Esophagus muscularis mucosa (tissue), 4 donors: ENCODE measurements at places on chromosomes 1 and 21. TPM values are rescaled to one million over a fixed set of nuclear protein-coding genes. Genes with fewer than 3 reads are reported as not detected.

ADAMTS5 gene
- 34.5 TPM for total RNA-seq

SH2D2A gene
- total RNA-seq = 0.84 TPM

GRCh38 chr1:32798679-32799416 is 18.3 kb downstream of the YARS1 start:
- H3K4me1 ChIP-seq = no peaks in the 10 kb centered on the region
- no peak for DNase-seq
- no peaks in the 10 kb centered on the region for H3K27me3 ChIP-seq
- no peak overlapping the region for H3K4me3 ChIP-seq
- H3K36me3 ChIP-seq = peaks cover 82% of the 10 kb centered on the region

GRCh38 chr1:82979593-82980236 is 1019.2 kb downstream of the TTLL7 start:
- H3K4me1 ChIP-seq = no peaks in the 10 kb centered on the region
- no peaks in the 10 kb centered on the region for H3K36me3 ChIP-seq
- no peak overlapping the region for H3K27ac ChIP-seq

DNA sequence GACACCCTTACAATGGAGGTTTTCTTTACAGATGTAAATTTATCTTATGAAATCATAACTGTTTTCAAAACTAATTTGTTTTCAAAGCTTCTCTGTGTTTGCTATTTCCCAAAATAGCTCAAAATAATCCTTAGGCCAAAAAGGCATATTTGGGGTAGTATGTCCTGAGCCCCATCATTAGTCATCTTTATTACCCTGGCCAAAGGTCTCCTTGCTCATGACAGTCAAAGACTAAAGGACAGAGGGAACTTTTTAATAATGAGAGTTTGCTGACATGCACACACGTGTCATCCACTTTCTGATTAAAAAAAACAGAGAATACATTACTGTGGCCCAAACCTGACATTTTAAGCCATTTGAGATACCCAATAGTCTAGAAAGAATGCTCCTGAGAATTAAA is 221.9 kb upstream of the DUSP10 start:
- no peaks in the 10 kb centered on the region for H3K27me3 ChIP-seq
- H3K36me3 ChIP-seq = no peaks in the 10 kb centered on the region
- H3K4me3 ChIP-seq = no peak overlapping the region
- H3K27ac ChIP-seq = no peak overlapping the region
- DNase-seq = no peak

KCNT2 gene
- total RNA-seq = 16.6 TPM

DNA sequence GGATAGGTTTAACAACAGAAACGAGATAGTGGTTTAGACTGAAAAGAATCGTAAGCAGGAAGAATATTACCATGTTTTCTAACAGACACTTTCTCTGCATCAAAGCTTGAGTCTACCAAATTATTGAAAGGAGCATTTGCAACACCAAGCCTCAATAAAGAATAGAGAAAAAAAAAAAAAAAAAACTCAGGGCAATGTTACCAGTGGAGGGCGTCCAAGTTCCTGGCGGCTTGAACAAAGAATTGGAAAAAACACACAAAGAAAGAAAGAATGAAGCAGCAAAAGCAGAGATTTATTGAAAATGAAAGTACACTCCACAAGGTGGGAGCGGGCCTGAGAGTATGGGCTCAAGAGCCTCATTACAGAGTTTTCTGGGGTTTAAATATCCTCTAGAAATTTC is 686.5 kb upstream of the ADGRL2 start:
- no peaks in the 10 kb centered on the region for H3K36me3 ChIP-seq
- H3K4me3 ChIP-seq = no peak overlapping the region
- DNase-seq = no peak
- H3K27me3 ChIP-seq = no peaks in the 10 kb centered on the region

CD1D gene
- total RNA-seq = 1.3 TPM

DNA sequence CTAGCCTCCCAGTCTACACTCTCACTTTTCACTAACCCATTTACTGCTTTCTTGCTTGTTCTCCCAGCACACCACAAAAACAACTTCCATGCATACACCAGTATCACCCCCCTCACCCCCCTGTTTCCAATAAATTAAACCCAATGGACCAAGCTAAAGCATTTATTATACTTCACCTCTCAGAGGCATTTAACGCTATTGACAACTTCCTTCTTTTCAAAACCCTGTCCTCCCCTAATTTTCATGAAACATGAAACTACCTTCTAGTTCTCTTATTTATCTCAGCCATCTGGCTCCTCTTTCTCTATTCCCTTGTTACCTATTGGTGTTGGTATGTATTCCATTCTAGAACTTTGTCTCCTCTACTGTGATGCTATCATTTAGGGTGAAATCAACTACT is 32.3 kb downstream of the PTPRC start:
- H3K27me3 ChIP-seq = no peaks in the 10 kb centered on the region
- H3K4me3 ChIP-seq = no peak overlapping the region
- no peak overlapping the region for H3K27ac ChIP-seq
- no peaks in the 10 kb centered on the region for H3K36me3 ChIP-seq

ZNF124 gene
- total RNA-seq = 62.7 TPM

DNA sequence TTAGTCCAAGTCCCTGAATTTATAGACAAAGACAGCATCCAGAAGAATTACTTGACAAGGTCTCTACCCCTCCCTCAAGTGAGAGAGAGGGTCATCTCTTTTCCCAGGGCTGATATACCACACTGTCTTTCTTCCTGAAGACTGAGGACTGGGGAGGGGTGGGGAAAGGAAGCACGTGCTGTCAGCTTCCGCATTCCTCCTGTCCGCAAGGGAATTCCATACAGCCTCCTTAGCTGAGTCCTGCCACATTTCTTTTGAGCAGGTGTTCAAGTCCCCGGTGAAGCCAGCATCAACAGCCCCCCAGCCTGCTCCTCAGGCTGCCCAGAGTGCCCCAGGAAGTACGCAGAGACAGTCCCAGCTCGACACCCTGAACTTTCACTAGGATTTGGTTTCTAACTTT is 34.2 kb downstream of the PCAT6 start:
- H3K4me3 ChIP-seq = no peak overlapping the region
- H3K27ac ChIP-seq = no peak overlapping the region
- H3K27me3 ChIP-seq = peaks cover 6% of the 10 kb centered on the region
- no peaks in the 10 kb centered on the region for H3K4me1 ChIP-seq

- H3K27ac ChIP-seq = peak overlapping the region; percentile 82
- no peaks in the 10 kb centered on the region for H3K36me3 ChIP-seq
- H3K4me1 ChIP-seq = peaks cover 99% of the 10 kb centered on the region
Observed at GRCh38 chr1:109385417-109385816, 12.3 kb downstream of the SORT1 start.

LRRC3 gene
- 6.6 TPM for total RNA-seq

CDA gene
- total RNA-seq = 1.7 TPM

CAPN9 gene
- total RNA-seq = not detected

- no peaks in the 10 kb centered on the region for H3K27me3 ChIP-seq
- no peaks in the 10 kb centered on the region for H3K36me3 ChIP-seq
- no peak for DNase-seq
- no peak overlapping the region for H3K4me3 ChIP-seq
- no peaks in the 10 kb centered on the region for H3K4me1 ChIP-seq
Observed at GRCh38 chr1:226615876-226616275, 67.3 kb downstream of the STUM start.

OR2T29 gene
- not detected for total RNA-seq

TOMM20 gene
- total RNA-seq = 94.3 TPM

DNA sequence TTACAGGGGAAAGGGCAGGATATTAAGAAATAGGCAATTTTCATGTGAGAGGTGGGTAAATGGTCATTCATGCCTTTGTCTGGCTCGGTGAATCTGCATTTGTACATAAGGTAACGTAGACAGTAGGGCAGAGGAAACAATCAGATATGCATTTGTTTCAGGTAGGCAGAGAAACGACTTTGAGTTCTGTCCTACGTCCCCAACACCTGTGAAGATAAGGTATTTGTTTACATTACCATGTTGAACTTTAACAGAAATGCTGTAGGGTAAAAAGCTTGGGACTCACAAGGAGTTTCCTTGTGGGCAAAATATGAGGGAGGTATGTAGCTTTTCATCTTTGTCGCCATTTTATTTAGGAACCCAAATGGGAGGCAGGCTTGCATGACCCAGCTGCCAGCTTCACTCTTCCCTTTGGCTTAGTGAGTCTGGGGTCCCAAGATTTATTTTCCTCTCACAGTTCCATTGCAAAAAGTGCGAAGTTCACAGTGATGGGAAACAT is 31.4 kb downstream of the B3GALT5 start:
- no peaks in the 10 kb centered on the region for H3K27me3 ChIP-seq
- H3K27ac ChIP-seq = no peak overlapping the region
- no peaks in the 10 kb centered on the region for H3K36me3 ChIP-seq
- H3K4me3 ChIP-seq = no peak overlapping the region

GRCh38 chr1:37995751-37996345 is 6.0 kb upstream of the SF3A3 start:
- peaks cover 22% of the 10 kb centered on the region for H3K36me3 ChIP-seq
- DNase-seq = peak; percentile 93
- H3K4me1 ChIP-seq = peaks cover 62% of the 10 kb centered on the region
- no peaks in the 10 kb centered on the region for H3K27me3 ChIP-seq

ANGPTL3 gene
- not detected for total RNA-seq

PLA2G2F gene
- not detected for total RNA-seq

DNA sequence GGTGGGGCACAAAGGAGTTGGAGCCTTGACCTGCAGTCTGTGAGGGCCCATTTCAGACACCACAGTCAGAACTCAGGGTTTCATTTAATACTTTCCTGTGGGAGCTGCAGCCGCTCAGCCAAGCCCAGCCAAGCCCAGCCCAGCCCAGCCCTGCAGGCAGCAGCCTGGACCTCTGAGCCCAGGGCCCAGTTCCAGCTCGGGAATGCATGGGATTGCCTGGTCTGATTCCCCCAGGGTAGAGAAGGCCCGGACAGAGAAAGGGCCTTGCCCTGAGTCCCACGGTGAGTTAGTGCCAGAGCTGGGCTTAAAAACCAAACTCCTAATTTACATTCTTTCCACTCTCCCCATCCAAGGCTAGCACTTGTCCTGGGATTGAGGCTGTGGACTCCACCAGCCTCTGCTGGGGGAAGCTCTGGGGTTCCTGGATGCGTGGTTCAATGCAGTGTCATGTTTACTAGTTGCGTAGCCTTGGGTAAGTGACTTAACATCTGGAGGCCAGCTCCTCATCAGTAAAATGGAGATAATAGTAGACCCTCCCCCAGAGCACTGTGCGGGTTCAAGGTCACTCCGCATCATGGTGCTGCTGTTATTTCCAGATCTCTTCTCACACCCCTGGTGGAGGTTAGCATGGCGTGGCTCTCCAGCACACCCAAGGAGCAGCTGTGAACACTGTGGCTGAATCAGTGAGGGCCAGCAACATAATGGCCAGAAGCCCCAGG is 29.2 kb upstream of the PKP1 start:
- no peaks in the 10 kb centered on the region for H3K27me3 ChIP-seq
- H3K4me1 ChIP-seq = no peaks in the 10 kb centered on the region
- DNase-seq = peak; percentile 70
- H3K27ac ChIP-seq = no peak overlapping the region
- no peak overlapping the region for H3K4me3 ChIP-seq
- no peaks in the 10 kb centered on the region for H3K36me3 ChIP-seq

DNA sequence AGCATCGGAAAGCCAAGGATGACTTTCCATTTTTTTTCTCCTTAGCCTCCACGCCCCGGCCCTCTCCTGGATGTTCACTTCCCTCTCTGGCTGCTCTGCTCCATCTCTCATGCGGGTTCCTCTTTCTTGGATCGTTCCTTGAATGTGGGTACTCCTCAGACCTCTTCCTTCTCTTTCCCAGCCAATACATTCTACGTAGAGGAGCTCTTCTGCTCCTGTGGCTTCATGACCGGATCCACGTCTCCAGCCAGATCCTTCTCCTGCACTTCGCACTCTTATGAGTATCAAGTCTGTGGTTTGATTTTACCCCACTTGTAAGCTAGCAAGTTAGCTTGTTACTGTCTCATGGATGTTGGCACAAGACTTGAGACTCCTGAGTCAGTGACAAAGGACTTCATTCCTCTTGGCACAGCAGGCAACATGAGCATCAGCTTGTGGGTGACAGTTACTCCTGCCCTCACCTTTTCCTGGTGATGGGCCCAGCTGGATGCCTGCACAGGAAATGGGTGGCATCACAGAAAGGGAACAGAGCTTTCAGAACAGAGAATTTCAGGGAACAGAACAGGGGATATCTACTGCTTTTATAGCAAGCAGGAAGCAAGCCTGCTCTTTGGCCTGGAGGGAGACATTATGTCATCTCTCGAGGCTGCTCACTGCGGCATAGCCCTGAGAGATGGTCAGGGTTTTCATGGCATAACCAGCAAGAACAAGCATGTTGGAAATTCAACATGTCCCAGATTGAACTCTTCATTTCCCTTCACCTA is 100.1 kb upstream of the KIF26B start:
- no peaks in the 10 kb centered on the region for H3K36me3 ChIP-seq
- H3K4me1 ChIP-seq = no peaks in the 10 kb centered on the region
- no peak overlapping the region for H3K27ac ChIP-seq
- no peak overlapping the region for H3K4me3 ChIP-seq
- no peaks in the 10 kb centered on the region for H3K27me3 ChIP-seq
- DNase-seq = no peak

CFAP141 gene
- total RNA-seq = not detected

- no peak overlapping the region for H3K27ac ChIP-seq
- H3K4me3 ChIP-seq = no peak overlapping the region
- peaks cover 54% of the 10 kb centered on the region for H3K36me3 ChIP-seq
- H3K27me3 ChIP-seq = no peaks in the 10 kb centered on the region
Observed at GRCh38 chr1:235670157-235670776, 20.7 kb upstream of the GNG4 start.

- no peaks in the 10 kb centered on the region for H3K36me3 ChIP-seq
- H3K27me3 ChIP-seq = no peaks in the 10 kb centered on the region
- H3K4me1 ChIP-seq = no peaks in the 10 kb centered on the region
- no peak overlapping the region for H3K4me3 ChIP-seq
- DNase-seq = no peak
- H3K27ac ChIP-seq = no peak overlapping the region
Observed at GRCh38 chr1:82116105-82116504, 315.4 kb downstream of the ADGRL2 start.

GRCh38 chr21:29657240-29657989 is 282.4 kb downstream of the GRIK1 start:
- H3K27me3 ChIP-seq = no peaks in the 10 kb centered on the region
- DNase-seq = no peak
- H3K4me1 ChIP-seq = no peaks in the 10 kb centered on the region
- no peaks in the 10 kb centered on the region for H3K36me3 ChIP-seq

DNA sequence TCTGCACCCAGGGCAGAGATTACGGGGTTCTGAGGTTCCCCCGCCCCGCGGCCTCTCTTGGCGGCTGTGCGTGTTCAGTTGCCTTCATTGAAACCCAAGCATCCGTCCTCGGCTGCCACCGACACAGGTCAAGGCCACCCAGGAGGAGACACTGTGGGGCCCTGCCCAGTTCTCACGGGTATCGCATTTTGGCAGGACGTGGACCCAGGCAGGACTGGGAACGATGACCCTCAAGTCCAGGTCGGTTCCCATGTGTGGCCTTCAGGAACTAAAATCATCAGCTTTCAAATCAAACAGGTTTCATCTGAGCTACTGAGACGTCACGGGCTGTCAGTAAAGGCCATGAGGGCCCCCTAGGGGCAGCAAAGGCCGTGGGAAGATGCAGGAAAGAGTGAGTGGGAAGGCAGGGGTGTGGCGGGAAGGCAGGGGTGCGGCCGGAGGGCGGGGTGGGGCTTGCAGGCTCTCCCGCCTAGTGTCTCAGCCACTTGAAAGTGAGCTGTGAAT is 7.0 kb upstream of the C1orf174 start:
- peaks cover 21% of the 10 kb centered on the region for H3K27me3 ChIP-seq
- H3K4me3 ChIP-seq = no peak overlapping the region
- H3K4me1 ChIP-seq = peaks cover 3% of the 10 kb centered on the region
- H3K36me3 ChIP-seq = no peaks in the 10 kb centered on the region
- no peak overlapping the region for H3K27ac ChIP-seq
- no peak for DNase-seq

EFNA3 gene
- not detected for total RNA-seq

CCDC27 gene
- total RNA-seq = not detected

GRCh38 chr1:38242506-38242905 is 195.9 kb upstream of the POU3F1 start:
- H3K4me1 ChIP-seq = no peaks in the 10 kb centered on the region
- no peak overlapping the region for H3K4me3 ChIP-seq
- H3K36me3 ChIP-seq = no peaks in the 10 kb centered on the region
- no peaks in the 10 kb centered on the region for H3K27me3 ChIP-seq
